GM04504 (cell line): ENCODE measurements at places on chromosomes 7 and 10.

DNA sequence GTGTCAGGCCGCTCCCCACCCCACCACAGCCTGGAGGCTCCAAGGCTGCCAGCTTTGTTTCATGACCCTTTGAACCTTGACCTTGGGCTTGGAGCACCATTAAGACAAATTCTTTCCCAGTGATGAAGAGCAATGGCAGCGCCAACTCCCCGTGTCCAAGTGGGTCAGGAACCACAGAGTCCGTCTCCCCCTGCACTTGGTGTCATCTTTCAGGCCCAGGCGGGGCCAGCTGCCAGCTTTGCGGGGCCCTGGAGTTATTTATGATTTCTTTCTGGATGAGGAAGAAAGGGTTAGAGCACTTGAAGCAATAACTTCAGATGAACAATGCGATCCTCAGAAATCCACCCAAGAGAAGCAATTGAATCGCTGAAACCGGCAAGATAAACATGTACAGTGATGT is 110.8 kb downstream of the MYL10 start:
- peak; percentile 55 for DNase-seq

- DNase-seq = no peak
Observed at GRCh38 chr10:35465673-35466072, 129.4 kb downstream of the CCNY start.

DNA sequence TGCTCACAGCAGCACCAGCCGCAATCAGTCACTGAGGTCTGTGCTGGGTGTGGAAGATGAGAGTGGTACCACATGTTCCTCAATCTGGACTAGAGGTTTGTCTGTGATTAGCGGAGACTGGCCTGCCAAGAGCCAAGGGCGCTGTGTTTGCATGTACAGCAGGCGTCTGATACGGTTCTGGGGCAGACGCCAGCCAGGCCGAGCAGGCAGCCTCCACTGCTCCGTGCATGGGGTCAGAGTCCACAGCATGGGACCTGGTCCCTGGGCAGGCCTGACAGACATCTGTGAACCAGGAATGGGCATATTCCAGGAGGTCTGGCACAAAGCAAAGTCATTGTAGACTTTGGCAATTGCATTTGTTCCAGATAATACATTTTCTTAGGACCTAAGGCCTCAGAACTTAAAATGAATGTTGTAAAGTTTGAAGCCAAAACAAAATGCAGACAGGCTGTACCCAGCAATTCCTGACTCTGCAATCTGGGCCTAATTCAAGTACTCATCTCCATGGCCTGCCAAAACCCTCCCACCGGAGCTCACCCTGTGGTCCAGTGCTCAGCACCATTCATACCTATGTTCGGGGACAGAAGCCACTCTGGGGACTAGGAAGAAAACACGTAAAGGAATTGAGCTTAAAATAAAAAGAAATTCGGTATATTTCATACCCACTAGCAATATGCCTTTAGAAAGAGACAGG is 50.0 kb upstream of the FAM20C start:
- no peak for DNase-seq

- DNase-seq = no peak
Observed at GRCh38 chr10:109851616-109852474, 71.5 kb downstream of the XPNPEP1 start.

GRCh38 chr7:68449816-68450215 is 1148.5 kb upstream of the AUTS2 start:
- no peak for DNase-seq

DNA sequence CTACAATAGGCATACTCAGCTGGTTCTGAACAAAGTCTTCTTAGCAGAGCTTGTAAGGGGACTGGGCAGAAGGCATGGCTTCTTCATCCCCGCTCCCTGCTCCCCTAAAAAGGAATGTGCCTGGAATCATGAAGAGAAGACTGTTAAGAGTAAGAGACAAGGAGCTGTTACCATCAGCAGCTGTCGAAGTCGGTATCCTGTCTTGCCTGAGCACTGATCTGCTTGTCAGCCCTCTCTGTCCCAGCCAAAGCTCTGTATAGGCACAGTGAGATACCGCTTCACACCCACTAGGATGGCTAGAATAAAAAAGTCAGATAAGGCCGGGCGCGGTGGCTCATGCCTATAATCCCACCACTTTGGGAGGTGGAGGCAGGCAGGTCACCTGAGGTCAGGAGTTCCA is 2.4 kb downstream of the ABLIM1 start:
- DNase-seq = no peak

DNA sequence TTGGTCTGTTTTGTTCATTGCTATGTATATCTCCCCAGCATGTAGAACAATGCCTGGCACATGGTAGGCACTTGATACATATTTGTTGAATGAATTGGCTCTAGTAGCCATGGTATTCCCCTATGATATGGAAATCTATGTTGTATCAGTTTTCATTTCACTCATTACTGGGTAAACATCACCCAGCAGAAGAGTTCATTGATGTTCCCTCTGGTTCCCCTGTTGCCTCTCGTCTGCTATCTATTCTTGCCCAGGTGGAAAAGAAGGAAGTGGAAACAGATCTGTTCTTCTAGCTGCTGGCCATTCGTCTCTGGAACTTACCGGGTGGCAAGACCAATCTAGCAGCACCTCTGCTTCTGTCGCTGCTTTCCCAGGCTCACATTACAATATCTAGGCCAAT is 71.5 kb downstream of the LRRC4 start:
- DNase-seq = no peak

DNA sequence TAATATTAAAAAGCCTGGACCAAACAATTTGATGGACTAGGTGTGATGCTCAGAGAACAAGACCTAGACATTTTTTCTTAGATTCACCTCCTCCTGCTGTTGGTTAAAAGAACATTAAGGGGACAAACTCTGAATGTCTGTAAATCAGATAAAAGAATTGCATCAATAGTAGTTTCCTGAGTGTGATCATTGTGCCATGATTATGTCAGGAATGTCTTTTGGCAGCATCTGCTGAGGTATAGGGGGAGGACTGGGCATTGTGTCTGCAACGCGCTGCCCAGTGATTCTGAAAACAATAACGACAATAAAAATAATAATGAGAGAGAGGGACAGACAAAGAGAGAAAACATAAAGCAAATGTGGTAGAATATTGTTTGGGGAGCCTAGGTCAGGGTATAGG is 6.9 kb downstream of the C7orf57 start:
- DNase-seq = peak; percentile 6

GRCh38 chr7:16416289-16417282 is 4.8 kb downstream of the CRPPA start:
- DNase-seq = peak; percentile 75

DNA sequence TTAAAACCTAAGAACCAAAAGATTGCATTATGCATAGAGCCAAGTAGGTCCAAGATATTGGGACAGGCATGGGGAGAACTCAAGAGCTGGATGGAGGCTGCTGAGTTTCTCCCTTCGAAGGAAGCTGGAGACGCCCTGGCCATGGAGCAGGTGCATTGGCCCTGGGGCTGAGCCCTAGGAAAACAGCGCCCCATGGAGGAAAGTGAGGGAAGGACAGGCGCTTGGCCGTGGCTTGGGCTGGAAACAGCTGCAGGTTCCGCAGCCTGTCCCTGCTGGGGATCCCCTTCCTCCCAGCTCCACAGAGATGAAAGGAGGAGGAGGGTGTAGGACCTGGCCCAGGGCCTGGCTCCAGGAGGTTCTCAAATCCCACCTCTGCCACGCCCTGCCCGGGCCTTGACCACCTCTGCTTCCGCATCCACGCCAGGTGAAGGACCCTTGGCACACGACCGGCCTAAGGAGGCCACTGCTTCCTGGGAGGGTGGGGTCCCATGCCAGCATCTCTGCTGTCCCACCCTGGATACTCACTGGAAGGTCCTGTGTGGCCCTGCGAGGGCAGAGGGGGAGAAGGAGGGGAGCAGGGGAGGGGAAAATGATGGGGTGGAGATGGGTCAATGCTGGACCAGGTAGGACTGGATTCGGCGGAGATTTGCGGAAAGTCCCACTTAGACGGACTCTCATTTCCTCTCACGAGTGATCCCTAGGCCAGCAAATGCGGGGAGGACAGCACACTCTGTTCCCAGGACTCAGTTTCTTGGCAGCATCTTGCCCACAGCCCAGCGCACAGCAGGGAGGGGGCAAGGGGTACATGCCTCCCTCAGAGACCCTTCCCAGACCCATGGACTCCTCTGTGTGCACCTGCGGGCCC is 258.6 kb upstream of the TCERG1L start:
- no peak for DNase-seq

- DNase-seq = no peak
Observed at GRCh38 chr7:4115442-4115841, 566.7 kb upstream of the FOXK1 start.

GRCh38 chr7:121313793-121314676 is 14.8 kb upstream of the WNT16 start:
- no peak for DNase-seq

DNA sequence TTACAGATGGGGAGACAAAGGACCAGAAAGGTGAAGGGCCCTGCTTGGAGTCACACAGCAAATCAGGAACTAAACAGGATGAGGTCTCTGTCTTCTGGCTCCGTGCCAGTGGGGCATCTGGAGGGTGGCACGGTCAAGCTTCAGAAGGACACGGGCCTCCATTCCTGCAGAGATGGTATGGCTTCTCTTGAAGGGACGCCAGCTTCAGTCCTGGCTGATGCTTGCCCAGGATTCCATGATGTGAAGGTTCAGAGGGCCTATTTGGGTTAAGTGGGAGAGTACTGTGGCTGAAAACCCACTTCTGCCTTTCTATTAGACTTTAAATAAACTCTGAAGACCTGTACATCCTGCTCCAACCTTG is 6.1 kb downstream of the RAMP3 start:
- DNase-seq = no peak

DNA sequence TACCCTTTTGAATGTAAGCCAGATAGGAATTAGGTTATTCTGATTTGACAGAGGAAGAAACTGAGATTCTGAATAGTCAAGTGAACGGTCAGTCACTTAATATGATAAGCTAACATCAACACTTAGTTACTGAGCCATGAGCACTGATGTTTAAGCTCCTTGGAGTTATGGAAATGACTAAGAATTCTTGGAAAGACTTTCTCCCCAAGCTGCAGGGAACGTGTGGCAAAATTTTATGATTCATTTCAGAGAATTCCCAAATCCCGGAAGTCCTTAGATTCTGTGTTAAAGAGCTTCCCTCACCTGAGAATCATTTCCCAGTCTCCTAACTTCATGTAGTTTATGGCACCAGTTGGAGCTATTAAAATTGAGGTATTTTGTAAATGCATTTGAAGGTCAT is 330.9 kb downstream of the XPNPEP1 start:
- DNase-seq = no peak

DNA sequence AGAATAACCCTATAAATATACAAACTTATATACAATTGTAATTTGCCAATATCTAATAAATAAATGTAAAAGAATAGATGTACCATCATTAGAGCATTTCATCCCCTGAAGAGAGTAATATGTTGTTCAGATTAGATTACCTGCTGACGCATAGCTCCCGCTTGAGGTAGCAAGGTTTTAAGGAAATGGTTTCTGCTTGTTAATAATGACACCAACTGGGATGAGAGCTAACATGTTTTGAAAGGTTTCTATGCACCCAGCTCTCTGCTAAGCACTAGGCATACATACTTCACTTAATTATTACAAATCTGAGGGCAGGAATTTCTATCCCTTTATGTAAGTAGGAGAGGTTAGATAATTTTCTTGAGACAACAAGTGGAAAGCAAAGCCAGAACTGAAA is 1003.3 kb upstream of the SORCS1 start:
- no peak for DNase-seq

DNA sequence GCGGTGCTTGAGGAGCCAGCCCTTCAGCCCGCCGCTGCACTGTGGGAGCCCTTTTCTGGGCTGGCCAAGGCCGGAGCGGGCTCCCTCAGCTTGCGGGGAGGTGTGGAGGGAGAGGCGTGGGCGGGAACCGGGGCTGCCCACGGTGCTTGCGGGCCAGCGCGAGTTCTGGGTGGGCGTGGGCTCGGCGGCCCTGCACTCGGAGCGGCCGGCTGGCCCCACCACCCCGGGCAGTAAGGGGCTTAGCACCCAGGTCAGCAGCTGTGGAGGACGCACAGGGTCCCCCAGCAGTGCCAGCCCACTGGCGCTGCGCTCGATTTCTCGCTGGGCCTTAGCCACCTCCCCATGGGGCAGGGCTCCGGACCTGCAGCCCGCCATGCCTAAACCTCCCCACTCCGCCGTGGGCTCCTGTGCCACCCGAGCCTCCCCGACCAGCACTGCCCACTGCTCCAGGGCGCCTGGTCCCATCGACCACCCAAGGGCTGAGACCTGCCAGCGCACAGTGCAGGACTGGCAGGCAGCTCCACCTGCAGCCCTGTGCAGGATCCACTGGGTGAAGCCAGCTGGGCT is 9.5 kb upstream of the GSTO1 start:
- DNase-seq = no peak

DNA sequence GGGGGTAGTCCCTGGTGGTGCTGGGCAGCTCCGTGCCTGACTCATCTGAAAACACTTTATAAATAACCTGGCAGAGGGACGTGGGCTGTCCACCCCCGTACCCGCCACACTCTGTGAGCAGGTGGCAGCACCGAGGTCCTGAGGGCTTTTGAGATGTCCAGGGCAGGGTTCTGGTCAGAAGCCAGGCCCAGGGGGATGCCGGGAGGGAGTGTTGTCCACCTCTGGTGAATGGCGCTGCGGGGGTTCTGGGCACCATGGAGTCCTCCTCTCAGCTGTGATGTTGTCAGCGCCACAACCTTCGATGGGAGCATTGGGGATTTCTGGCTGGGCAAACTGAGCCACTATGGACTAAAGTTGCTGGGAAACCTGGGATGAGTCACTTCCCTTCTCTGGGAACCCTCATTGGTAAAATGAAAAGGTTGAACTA is 27.4 kb upstream of the GOLGA7B start:
- no peak for DNase-seq

DNA sequence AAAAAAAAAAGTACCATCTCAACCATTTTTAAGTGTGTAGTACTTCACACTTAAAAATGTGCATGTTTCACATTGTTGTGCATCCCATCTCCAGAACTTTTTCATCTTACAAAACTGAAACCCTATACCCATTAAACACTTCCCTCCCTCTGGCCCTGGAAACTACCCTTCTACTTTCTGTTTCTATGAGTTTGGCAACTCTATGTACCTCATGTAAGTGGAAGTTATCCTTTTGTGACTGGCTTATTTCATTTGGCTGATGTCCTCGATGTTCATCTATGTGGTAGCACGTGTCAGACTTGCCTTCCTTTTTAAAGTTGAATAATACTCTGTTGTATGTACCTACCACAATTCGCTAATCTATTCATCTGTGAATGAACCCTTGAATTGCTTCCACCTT is 12.2 kb downstream of the KCNMA1 start:
- no peak for DNase-seq

DNA sequence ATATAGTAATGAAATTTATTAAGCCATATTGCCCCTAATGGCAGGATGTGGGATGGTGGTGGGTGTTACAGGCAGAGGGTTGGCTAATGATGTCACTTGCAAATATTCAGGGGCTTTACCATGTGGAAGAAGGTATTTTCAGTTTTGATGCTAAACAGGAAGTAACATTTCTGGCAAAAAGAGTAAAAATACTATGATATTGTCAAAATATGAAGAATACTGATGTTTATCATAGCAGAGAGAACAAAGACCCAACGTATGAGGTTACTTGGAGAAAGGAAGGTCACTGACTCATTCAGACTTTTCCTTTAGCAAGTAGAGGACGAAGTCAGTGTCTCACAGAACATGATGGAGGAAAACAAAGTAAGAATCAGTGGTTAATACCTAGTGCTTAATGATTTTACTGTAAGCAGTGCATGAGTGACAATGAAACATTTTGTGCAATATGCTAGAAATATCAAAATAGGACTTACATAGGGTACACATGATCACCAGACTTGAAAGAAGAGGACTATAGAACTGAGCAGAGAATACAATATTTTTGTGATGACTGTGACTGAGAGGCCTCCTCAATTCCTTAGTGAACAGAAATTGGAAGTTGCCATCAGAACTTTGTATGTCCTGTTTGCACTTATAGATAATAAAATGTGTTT is 89.7 kb upstream of the STEAP4 start:
- no peak for DNase-seq
